Ammon's horn (tissue), 1 donor: ENCODE measurements at places on chromosomes 5 and 9.
A peak's percentile ranks its signal among the peaks of the same experiment; 100 is the strongest.

DNA sequence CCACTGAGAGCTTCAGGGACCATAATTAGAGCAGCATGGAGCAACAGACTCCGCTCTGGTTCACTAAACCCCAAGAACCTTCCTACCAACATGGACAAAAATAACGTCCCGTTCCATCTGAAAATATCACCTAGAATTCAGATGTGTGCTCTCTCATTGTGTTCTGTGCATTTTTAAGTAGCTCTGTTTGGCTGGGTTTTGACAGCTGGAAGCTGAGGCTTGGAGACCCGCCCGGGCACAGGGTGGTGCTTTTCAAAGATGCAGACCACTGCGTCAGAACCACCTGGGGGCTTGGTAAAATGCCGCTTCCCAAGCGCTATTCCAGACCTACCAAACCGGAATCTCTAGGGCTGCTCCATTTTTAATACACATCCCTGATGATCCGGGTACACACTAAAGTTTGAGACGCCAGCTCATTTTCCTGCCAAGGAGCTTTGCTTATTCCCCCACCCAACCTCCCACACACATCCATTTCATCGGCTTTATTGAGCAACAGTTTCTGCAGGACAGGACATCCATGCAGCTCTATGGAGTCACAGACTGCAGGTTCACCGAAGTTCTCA lies 104.8 kb downstream of the GABBR2 start:
- peak; percentile 29 for DNase-seq

DNA sequence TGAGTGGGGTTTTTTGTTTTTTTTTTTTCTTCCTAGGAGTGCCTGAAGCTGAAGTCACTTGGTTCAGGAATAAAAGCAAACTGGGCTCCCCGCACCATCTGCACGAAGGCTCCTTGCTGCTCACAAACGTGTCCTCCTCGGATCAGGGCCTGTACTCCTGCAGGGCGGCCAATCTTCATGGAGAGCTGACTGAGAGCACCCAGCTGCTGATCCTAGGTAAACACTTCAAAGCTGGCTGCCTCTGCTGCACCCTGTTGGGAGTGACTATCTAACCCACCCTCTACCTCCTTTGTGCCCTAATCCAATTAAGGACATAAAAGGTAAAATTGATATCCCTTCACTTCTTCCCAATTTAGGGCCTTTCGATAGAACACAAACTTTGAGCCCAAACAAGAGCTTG lies 206.8 kb downstream of the SAXO1 start:
- no peak for DNase-seq

DNA sequence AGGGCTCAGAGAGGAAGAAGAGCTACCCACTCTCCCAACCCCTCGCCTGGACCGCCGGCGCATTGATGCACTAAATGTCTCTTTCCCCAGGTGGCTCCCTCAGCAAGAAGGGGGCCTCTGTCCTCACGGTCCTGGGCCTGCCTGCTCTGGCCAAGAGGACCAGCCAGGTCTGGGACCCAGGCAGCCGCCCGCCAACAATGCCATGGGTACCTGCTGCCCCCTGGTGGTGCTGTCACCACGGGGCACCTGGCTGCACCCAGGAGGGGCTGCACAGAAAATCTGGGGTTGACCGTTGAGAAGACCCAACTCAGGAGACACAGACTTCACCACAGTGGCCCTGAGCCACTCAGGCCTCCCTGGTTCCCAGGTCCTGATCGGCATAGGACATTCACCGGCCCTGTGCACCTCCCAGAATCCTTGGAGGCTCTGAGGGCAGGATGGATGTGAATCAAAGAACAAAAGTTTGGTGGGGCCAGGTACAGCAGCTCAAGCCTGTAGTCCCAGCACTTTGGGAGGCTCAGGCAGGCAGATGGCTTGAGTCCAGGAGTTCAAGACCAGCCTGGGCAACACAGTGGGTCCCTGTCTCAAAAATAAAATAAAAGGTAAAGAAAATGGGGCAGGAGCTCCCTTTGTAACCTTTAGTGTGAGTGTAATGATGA lies 2.4 kb upstream of the VAV2 start:
- DNase-seq: peak; percentile 83

- no peak for DNase-seq
Observed at GRCh38 chr9:96719921-96720320, 58.0 kb downstream of the ZNF510 start.

- no peak for DNase-seq
Observed at GRCh38 chr5:11310158-11310557, 549.1 kb upstream of the DAP start.

DNA sequence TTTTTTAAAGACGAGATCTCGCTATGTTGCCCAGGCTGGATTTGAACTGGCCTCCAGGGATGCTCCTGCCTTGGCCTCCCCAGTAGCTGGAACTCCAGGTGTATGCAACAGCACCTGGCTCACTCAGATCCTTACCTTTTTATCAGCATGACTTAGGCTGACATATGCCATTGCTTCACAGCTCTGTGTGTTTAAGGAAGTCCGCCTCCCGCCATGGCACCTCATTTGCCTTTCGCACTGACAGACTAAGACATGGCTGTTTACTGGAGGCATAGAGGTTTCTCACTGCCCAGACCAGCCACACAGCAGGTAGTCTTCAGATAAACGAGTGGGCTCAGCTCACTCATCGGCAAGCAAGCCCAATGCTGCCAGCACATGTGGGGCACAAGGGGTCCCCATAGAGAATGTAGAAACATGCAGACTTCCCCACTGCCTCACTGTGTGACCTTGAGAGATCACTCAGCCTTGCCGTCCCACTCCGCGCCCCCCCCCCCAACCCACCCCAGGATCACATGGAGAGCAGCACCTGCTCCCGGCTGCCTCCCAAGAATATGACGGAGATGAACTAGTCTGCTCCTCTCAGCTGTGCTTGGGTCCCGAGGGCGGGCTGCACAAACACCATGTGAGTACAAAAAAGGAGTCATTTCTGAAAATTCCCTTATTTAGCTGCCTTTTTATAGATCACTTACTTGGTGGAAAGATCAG lies 62.8 kb downstream of the DCP2 start:
- DNase-seq: no peak

GRCh38 chr5:172144291-172144815 lies 43.7 kb downstream of the STK10 start:
- DNase-seq: peak; percentile 81

GRCh38 chr9:4503103-4503502 lies 12.8 kb downstream of the SLC1A1 start:
- DNase-seq: no peak

GRCh38 chr5:180799194-180799593 lies 3.4 kb downstream of the MGAT1 start:
- no peak for DNase-seq

- no peak for DNase-seq
Observed at GRCh38 chr5:132228241-132229035, 785 bp upstream of the P4HA2 start.

DNA sequence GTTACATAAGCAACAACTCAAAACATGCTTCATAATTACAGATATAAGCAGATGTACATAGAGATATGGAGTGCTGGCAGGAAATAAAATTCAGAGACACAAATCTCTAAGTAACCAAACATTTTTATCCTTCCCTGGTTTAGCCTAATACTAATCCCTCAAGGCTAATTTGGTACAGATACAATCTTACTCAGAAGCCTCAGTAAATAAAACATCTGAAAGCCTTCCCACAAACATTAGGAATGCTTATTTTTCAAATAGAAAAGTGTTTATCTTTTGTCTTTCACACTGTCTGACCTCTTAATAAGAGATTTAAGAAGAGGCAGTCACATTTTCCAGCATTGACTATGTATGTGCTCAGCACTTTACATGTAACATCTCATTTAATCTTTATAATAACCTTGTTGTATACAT lies 399.4 kb downstream of the ARRDC3 start:
- DNase-seq: no peak

DNA sequence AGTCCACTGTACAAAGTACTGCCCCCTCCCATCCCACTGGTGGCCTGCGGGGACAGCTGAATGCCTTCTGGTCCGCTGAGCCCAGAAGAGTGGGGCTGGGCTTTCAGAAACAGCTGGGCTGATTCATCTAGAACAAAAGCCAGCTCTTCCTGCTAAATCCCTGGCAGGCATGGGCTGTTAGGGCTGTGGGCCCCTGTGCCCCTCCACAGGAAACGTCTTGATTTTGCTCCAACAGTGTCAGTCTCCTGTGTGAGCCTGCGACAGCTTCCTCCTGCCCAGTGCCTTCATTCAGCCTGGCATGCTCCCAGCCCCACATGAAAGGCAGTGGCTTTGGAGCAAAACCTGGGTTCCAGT lies 6.9 kb upstream of the GSN start:
- peak; percentile 92 for DNase-seq

DNA sequence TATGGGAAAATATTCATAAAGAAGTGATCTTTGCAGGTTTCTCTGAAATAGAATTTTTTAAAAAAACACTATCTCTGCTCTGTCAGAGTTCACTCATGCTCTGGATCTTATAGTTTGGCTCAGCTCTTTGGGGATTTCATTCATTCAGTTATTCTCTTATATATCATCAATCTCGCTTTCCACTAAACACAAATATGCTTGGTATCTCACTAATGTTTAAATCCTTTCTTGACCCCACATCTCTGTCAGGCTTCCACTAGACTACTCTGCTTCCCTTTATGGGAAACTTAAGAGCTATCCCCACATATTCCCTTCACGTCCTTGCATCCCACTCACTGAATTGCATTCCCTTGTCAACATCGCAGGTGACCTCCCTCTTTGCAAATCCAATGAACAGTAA lies 396.1 kb downstream of the ENC1 start:
- DNase-seq: no peak

- DNase-seq: no peak
Observed at GRCh38 chr5:149203921-149204441, 62.7 kb downstream of the ABLIM3 start.

DNA sequence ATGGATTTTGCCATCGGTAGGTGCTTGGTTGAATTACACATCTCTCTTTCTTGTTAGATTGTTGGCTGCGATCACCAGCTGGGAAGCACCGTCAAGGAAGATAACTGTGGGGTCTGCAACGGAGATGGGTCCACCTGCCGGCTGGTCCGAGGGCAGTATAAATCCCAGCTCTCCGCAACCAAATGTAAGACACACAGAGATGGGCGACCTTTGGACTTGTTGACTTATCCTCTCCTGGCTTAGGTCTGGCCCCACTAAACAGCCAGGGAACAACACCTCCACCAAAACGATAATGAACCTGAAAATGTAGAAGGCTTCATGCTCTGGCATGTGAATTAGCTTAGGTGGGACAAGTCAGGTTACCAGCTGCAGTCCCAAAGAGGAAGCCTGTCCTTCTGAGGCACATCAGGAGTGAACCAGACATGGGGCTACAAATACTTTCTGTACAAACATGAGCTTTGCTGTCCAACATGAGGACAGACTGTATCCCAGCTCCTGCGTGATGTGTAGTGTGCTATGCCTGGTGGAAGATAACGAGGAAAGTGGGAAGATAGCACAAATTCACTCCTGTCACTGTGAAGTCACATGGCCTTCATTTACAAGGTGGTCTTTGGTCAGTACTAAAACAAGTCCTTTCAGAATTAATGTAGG lies 148.4 kb downstream of the ADAMTSL1 start:
- no peak for DNase-seq

GRCh38 chr5:142106061-142106460 lies 2.5 kb upstream of the NDFIP1 start:
- DNase-seq: peak; percentile 49

DNA sequence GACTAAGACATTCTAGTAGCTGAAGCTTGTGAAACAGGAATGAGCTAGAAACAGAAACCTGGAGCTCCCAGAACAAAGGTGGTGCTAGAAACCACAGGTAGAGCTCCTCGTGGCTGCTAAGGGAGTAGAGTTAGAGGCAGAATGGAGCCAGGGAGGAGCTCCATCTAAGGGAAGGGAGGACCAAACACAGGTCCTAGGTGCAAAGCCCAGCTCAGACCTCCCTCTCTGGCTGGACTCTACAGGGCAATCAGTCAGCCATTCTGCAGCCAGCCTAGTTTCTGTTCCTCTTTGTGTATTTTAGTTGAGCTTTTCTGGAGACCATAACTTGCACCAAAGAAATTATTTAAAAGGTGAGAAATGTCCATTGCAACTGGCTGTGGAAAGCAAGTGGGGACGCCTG lies 70.4 kb downstream of the CRB2 start:
- DNase-seq: no peak

- DNase-seq: no peak
Observed at GRCh38 chr5:60457233-60457632, 242.7 kb downstream of the DEPDC1B start.

DNA sequence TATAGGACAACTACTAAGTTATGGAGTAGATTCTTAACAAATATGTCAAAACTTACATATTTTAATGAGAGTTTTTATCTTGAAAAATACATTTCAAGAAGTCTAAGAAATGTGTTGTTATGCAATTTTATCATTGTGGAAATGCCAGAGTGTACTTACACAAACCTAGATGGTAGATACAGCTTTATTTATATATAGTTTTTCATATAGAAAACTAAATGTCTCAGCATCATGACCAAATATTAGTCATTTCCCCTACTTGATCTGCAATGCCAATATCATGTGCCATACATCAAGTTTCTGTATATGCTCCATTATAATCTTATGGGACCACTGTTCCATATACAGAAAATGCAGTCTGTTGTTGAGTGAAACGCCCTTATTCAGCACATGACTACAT lies 28.7 kb downstream of the CAST start:
- DNase-seq: no peak

DNA sequence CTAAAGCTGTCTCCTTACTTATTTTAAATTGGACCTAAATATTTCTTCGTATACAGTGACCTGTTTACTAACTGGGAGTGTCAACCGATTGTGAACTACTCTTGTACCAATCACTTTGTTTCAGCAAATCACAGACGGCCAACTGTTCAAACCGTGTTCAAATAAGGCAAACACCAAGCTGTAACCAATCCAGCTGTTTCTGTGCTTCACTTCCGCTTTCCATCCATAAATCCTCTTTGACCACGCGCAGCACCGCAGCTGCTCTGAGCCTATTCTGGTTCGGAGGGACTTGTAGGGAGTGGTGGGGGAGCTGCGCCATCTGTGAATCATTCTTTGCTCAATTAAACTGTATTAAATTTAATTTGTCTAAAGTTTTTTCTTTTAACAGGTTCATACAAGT lies 4.8 kb upstream of the FAM240B start:
- DNase-seq: no peak

DNA sequence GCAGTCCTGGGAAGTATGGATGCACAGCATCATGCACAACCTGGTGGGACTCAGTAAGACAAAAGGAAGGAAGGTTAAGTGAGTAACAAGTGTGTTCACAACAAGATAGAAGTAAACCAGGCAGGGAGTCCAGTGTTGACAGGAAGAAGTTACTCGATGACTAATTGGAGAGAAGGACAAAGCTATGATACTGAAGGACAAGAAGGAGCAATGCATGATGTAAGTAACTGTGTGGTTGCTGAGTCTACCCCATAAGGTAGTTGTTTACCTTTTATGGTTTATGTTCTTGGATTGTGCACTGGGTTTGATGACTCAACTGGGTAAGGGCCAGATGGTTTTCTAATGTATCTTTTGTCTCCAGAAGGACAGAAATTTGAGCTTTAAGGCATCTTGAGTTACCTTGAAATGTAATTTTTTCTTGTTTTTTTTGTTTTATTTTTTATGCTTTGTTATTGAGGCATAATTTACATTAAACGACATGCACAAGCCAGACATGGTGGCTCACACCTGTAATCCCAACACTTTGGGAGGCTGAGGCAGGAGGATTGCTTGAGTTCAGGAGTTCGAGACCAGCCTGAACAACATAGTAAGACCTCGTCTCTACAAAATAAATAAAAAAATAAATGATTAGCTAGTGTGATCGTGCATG lies 89.2 kb upstream of the CAST start:
- no peak for DNase-seq

GRCh38 chr5:71816307-71816706 lies 97.2 kb downstream of the CARTPT start:
- no peak for DNase-seq
